Motor neuron (in vitro differentiated cells): ENCODE measurements at places on chromosomes 11 and 22. TPM values are rescaled to one million over a fixed set of nuclear protein-coding genes. Genes with fewer than 3 reads are reported as not detected.

DNA sequence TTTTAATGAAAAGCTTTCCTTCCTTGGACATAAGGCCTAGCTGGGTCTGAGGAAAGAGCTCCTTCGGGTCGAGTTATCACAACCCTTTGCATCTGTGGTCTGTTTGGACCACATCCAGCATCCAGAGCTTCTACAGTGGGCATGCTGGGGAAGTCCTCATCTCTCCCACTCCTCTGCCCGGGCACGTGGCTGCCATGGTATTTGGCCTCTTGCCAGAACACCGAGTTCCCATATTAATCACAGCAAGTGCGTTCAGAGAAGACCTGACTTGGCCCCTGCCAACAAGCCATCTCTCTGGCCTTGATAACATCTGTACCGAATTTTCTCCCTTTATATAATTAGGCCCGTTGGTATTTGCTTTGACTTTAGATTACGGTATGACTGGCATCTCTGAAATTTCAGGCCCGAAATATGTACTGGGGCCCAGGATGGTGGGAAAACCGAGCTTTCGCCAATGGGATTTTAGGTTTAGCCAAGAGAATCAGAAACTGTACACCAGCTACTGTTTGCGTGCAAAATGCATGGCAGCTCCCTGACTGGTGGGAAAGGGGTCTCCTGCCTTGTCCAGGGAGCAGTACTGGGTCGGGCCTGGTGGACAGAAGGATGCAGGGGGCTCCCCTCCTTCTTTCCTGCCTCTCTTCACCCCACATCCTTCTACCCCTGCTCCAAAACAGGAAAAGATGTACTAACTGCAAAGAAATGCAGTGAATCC lies 90.0 kb downstream of the MICAL2 start:
- no peak for ATAC-seq

CABP4 gene
- 0.21 TPM in 1 of 2 replicates, not detected in the other for total RNA-seq

DNA sequence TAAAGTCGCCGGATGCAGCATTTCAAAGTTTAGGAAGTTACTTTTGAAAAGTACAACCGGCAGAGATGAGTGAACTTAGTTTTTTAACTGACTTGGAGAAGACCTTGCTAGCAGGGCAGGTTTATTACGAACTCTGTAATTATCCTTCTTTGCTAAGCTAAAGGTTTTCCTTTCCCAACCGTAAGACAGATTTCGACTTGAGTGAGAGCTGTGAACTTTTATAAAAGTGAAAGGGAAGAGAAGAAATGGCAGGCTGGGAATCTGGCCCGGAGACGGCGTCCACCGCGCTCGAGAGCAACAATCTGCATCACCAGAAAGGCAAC lies 659 bp upstream of the TEAD1 start:
- no peak for ATAC-seq

- no peak for ATAC-seq
These were observed 72.8 kb upstream of the KCNQ1OT1 start for GRCh38 chr11:2772544-2773031.

MRGPRX3 gene
- not detected in 2 replicates for total RNA-seq

OR8K5 gene
- not detected in 2 replicates for total RNA-seq

IL18 gene
- 1.4 and 1.7 TPM in 2 replicates for total RNA-seq

OR52A1 gene
- total RNA-seq, result 0.04 and 0.31 TPM in 2 replicates

TMEM132A gene
- total RNA-seq, result 177 and 180 TPM in 2 replicates

GRCh38 chr11:68213135-68213515 lies at the start of gene KMT5B:
Gene KMT5B (minus strand): TSS chr11:68213296. CDS start chr11:68190076, 23,220 bp downstream.
- ATAC-seq, result peak; percentile 6

DNA sequence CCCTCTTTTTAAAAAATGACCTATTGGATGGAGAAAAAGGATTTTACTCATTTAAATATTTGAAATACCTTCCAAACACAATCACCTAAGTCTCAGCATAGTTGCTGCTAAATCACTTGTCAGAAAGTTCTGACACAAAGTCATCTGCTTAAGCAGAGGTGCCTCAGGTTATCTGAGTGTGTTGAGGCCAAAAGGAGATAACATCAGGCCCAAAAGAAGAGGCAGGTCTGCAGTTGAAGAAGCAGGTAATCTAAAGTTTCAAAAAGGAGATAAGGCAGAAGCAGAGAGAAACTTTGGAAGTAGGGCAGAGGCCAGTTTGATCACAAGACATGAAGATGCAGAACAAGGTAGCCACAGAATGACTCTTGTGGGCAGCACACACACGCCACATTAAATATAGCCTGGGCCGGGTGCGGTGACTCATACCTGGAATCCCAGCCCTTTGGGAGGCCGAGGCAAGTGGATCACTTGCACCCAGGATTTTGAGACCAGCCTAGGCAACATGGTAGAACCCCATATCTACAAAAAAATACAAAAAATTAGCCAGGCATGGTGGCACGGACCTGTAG lies 175.7 kb upstream of the API5 start:
- ATAC-seq, result no peak

GRCh38 chr11:16169541-16169940 lies 186.8 kb downstream of the SOX6 start:
- no peak for ATAC-seq

- peak; percentile 40 for ATAC-seq
These were observed 231.2 kb downstream of the TBC1D22A start for GRCh38 chr22:46993633-46994032.

DNA sequence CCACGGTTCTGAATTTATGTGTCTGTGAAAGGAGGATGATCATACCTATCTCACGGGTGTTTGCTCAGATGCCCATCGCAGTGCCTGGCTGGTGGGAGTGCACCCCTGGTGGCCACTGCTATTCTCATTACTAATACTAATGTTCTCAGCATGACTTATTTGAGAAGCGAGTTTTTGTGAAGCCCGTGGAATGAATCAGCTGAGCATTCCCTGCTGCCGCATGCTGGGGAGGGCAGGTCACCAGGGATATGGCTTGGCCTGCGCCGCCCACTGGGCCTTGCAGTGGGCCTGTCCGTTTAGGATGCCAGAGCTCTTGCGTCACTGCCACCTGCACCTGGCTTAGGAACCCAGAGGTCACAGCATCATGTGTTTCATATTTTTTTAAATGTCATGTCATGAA lies 16.9 kb downstream of the CTTN start:
- ATAC-seq, result peak; percentile 47

DNA sequence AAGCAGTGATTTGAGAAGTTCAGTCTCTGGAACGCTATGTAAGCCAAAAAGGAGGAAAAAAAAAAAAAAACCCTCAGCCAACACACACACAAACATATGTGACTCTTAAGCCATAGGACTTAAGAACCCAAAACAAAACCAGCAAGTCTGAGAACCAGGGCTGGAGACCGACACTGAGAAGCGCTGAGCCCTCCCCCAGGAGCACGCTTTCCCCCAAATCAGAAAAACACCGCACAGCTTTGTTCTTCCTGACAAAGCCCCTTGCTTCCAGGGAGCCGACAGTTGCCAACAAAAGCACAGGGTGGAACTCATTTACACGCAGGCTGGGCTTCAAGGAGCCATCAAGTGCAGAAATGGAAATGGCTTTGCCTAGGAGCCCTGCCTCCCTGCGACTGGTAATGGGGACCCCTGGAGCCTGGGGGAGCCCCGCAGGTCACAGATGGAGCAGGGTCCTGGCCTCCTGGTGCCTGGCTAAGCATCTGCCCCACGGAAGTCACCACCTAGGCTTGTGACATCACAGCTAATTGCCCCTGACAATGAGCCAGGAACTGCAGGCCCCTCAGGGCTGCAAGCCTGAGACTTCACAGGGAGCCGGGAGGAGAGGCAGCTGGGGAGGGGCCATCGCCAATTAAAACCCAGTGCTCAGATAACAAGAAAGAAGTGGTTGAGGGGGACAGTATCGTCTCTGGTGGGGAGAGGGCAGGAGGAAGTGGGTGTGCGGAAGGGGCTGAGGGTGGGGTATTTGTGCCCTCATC lies 66.9 kb downstream of the NFAM1 start:
- ATAC-seq, result peak; percentile 2

GRCh38 chr11:30346068-30346688 lies 23.3 kb downstream of the ARL14EP start:
- ATAC-seq, result no peak
